ENCODE measurements at places on chromosomes 7 and 10. TPM values are rescaled to one million over a fixed set of nuclear protein-coding genes. Genes with fewer than 3 reads are reported as not detected.

DNA sequence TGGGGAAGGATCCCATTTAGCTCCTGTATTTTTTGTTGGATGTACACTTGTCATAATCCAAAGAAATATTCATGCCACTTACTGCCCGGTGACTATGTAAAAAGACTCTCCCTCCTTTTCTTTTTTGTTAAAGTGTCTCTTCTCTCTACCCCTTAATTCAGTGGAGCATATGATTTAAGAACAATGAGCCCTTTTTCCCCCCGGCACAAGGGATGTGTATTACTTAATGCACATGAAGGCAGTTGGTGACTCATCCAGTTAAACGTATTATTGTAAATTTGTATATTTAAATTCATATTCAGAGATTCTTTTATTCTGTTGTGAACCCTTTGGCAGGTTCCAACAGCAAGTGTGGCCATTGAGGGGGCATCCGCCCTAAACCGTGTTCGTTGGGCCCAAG, 241.9 kb downstream of the SLC25A13 start:
- DNase-seq: no peak

DNA sequence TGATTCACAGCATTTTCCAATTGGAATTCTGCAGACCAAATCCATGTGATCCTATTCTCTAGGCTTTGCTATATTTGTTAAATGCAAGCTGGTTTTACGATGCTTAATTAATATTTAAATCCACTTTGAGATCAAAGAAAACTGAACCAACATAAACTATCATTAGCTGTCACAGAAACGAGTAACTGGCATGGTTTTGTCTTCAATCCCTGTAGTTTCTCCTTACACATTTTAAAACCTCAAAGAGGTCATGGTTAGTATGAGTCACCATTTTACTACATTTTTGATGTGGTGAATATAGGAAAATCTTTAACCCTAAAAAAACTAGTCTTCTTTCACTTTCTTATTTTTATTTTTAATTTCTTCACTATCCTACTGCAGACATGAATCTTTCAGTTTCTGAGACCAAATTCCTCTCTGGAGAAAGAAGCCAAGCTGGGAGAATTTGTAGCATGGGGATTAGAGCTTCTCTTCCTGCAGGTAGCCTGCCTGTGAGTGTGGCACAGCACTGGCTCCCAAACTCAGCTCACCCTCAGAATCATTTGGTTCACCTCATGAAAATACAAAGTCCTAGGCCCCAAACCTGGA, 8.7 kb upstream of the LIPM start:
- DNase-seq: no peak

GRCh38 chr10:12777840-12778585, 223.5 kb downstream of the CCDC3 start:
- DNase-seq: no peak

DNA sequence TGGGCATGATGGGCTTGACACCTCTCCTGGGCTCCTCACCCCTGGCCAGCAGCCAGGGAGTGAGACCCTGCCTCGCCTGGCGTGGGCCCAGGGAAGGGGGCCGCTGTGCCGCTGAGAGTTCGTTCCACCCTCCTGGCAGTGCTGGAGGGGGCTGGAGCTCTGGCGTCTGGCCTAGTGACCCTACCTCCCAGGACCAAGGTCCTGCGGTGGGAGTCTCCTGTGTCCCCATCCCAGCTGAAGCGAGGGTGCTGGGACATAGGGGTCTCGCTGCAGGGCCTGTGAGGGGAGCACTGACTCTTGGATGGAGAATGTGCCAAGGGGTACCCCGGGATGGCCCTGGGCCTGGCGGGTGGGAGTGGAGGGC, 1.2 kb downstream of the GTF2IRD1 start:
- peak; percentile 43 for DNase-seq

DNA sequence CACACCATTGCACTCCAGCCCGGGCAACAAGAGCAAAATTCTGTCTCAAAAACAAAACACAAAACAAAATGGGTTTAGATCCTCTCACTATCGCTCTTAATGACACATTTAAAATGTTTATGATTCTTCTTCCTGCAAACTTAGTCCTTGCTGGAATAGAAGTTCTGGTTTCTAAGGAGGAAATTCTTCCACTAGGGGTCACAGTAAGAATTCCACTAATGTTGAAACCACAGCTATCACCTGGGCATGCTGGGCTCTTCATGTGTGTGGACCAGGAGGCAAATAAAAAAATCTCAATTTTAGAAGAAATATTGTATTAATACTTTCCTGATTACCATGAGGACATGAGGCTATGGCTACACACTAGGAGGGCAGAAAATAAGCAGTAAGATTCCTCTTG, 915.8 kb downstream of the TYW1 start:
- DNase-seq: no peak

- DNase-seq: no peak
These were observed 28.1 kb downstream of the C10orf53 start for GRCh38 chr10:49707585-49707984.

DNA sequence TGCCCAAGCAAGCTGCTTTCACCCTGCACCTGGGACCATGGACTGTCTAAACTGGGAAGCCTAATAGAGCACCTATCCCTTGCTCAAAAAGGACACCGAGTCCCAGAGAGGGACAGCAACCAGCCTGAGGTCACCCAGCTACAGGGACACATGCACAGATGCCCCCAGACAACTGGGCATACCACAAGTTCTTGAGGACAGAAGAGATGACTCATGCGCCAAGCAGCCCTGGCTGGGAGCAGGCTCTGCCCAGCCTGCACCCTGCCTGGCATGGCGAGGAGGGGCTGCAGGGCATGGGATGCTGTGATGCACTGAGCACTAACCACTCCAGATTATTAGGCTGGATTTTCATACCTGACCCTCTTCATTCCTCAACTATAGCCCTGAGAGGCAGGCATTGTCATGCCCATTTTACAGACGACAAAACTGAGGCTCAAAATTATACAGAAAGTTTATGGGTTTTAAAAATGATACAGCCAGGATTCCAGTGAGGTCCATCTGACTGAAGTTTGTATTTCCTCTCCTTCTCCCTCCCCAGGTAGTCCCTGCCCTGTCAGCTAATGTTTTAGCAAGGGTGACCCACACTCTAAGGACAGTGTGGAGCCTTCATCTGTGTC, 289.3 kb upstream of the ZMIZ1 start:
- no peak for DNase-seq

GRCh38 chr10:68756246-68756645, 35.2 kb downstream of the CCAR1 start:
- no peak for DNase-seq

DNA sequence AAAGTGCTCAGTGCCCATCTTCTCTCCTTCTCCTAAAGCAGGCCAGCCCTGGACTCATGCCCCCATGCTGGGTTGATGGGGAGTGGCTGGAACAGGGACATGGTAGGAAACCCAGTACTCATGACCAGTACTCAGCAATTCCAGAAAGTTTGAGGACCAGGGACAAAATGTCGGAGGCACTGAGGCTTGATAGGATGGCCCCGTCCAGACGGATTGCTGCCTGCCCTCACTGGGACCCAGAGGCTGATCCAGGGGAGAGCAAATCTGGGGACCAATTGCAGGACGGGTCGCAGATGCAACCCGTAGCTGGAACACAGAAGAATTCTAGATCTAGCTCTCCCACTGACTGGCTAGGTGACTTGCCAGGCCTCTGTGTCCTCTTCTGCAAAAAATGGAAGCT, 5.1 kb downstream of the ZCCHC24 start:
- no peak for DNase-seq

DNA sequence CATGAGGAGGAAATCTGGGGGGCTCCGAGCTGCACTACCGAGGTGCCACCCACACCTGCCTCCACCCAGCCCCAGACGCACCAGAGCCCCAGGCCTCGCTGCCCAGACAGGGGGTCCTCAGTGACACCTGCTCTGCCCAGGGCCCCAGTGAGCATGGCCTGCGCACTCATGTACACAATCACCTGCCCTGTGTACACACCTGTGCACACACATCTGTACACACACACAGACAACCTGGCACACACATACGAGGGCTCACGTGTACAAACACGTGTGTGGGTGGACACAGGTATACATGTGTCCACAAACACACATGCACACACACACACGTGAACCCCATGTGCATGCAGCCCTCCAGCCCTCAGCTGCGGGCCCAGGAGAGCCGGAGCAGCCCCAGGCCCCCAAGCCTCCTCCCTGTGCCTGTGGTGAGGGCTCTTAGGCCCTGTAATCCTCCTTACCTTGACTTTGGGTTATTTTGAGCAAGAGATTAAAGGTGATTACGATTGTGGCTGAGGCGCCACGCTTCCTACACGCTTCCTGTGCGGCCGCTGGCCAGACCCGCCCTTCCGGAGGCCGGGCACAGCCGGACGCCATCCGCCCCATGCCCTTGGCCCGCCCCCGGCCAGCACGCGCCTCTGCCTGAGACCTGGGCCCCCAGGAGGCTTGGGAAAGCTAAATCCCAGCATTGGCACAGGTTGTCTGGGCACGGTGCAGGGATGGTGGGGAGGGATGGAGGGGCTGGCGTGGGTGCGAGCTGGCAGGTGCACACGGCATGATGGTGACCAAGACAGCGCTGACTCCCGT, 71.9 kb downstream of the ELFN1 start:
- DNase-seq: no peak

DNA sequence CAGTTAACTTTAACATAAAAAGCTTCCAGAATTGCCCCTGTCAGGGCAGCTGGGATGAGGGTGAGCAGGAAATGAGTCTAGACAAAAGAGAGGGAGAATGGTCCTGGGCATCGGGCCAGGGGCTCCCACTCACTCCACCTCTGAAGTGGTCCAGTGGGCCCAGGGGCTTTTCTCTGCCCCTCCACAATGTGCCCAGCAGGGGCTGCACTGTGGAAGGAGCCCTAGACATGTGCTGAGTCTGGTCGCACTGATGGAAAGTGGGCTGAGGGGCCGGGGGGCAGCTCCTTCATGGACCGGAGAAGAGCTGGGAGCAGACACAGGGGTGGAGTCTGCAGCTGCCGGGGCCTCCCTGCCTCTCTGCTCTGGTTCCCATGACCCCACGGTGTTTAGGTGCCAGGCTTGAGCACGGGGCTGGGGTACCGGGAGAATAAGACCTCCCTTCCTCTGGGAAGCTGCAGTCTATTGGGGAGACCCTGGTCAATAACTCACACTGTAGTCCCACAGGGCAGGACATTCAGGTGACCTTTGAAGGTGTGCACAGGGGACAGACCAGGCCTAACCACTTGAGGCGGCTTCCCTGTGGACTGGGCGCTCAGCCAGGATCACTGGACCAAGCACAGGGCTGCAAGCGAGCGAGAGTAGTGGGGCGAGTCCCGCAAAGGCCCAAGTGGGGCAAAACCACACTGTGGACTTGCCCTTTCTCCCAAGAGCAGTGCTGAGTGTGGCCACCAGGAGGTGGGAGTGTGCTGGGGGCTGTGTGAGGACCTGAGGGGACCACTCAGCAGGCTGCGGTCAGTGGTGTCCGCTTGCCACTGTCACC, 6.1 kb downstream of the ADCY1 start:
- no peak for DNase-seq

GRCh38 chr7:1156782-1157535, 3.0 kb downstream of the ZFAND2A start:
- peak; percentile 38 for DNase-seq

DNA sequence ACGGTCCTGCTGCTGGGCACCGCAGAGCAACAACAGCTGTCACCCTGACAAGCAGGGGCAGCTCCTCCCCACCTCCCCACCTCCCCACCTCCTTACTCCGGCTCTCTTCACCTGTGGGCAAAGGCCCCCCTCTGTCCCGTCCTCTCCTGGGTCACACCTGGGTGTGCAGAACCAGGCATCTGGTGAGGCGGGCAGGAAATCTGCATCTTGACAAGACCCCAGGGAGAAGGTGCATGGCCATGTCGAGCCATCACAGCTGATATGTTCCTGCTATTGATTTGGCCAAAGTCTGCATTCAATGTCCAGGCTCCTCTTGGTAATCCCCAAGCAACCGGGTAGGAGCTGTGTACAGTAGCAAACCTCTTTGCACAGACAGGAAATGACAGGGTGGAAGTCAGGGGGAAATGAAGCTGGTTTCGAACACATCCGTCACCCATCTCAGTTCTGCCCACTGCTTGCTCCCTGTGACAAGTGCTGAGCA, 554.2 kb downstream of the DNAJB6 start:
- DNase-seq: no peak

DNA sequence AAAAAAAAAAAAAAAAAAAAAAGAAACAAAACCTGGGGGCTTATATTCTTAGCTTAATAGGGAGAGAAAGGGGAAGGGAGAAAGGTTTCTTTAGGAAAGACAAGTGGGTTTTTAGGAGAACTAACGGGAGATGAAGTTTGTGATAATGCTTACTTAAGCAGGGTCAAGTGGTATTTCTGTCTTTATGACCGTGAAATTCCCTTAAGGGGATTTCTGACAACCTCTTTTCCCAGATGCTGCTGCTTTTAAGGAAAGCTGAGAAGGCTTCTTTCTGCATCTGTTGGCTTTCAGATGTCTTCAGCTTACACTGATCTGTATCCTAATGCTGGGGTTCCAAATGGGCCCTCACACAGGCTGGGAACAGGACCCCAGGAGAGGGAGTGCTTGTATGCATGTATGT, 42.6 kb downstream of the ADAMTS14 start:
- no peak for DNase-seq

DNA sequence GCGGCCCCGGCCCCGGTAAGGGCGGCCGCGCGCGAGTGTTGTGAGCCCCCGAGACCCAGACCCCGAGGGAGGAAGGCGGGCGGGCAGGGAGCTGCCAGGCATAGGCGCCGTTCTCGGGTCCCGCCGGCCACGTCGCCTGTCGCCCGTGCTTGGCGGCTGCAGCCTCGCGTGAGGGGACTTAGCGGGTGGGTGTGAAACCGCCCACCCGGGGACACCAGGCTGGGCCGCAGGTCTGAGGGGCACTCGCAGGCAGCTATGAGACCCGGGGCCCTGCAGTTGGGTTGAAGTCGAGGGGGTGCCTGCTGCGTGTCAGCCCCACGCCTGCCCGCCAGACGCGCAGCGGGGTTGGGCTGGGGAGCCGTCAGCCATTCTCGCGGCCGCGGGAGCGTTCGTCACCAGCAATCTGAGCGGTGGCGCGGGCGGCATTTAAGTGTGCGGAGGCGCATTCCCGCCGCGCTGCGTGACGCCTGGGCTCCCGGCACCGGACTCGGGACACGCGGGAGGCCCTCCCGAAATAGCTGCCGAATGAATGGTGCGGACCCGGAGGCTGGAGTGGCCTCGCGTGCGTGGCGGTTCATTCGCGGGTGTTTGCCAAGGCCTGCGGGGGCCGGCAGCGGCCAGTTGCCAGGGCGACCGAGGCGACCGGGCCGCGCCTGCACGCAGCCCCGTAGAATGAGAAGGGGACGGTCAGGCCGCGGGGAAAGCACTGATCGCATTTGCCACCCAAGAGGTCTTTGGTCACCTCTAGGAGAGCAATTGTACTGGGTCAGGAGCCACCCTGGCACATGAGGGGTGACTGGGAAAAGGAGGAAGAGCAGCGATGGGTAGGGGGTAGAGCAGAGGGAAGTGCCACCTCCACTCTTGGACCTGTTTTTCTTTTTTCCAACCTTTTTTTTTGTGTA, 750 bp downstream of the ZNF398 start:
- DNase-seq: peak; percentile 73

The LRMDA gene
- 6.8 TPM for total RNA-seq

The PPP1R9A gene
- total RNA-seq: 25.7 TPM

The TFR2 gene
- 13.5 TPM for total RNA-seq

The VAX1 gene
- not detected for total RNA-seq

The LRIT1 gene
- total RNA-seq: not detected

The OR2A12 gene
- total RNA-seq: 1.0 TPM

The CYP26C1 gene
- total RNA-seq: not detected

The LBX1 gene
- not detected for total RNA-seq

The PPP1R3A gene
- total RNA-seq: 0.04 TPM
